CD4-positive, alpha-beta T cell treated with Interleukin-15 for 4 hours (primary cell): ENCODE measurements at places on chromosomes 12 and 14.

GRCh38 chr14:63413009-63413408 lies 94.3 kb upstream of the GPHB5 start:
- no peak for DNase-seq

- DNase-seq: no peak
These were observed 8.7 kb downstream of the ASPG start for GRCh38 chr14:104094056-104094708.

DNA sequence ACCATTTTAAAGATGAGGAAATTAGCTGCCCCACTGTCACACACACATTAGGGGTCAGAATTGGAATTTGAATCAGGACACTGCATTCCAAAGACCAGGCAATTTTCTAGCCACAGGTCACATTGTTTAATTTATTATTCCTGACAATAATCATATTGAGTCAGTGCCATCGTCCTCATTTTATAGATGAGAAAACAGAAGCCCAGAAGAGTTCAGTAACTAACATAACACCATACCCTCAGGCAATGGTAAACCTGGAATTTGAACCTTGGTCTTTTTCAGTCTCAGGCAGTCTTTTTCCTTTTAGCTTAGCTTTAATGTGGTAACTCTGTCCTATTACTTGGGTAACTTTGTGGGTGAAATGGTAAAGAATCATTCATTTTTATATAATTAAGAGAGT lies 330.3 kb upstream of the SYT1 start:
- no peak for DNase-seq

- no peak for DNase-seq
These were observed 3.3 kb upstream of the NAA25 start for GRCh38 chr12:112111931-112112330.

DNA sequence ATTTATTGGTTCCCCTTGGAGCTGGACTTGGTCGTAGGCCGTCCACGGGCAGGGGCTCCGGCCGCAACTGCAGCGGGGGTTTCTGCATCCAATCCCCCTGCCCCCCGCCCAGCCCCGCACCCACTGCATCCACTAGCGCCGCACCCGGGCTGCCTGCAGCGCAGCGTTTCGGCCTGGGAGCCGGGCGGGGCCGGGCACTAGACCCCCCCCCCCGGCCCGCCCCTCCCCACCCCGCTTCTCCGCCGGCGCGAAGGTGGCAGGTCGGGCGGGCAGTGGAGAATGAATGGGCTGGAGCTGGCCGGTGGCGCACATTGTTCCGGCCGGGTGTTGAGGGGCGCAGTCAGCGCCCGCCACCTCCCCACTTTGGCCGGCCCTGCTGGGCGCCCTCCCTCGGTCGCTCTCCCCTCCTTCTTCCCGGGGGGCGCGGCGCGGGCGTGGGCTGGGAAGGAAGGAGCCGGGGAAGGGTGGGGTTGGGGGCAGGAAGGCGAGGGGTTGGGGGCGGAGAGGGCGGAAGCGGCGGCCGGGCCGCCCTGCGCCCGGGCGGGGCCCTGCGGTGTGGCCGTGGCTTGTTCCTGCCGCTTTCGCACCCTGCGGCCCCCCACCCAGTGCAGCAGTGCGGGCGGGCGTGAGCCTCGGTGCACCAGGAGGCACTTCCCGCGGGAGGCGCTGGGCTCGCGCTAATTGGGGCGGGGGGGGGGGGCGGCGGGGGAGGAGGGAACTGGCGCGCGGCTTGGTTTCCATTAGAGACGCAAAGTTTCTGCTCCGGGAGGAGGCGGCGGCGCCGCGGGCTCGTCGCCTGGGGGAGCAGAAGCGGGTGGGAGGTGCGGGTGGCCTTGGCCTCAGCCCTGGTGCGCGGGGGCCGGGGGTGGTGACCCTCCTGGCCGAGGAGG lies 841 bp downstream of the CALM1 start:
- peak; percentile 68 for DNase-seq

GRCh38 chr14:68824517-68825347 lies 31.9 kb upstream of the ZFP36L1 start:
- DNase-seq: peak; percentile 32

- DNase-seq: no peak
These were observed 98.0 kb downstream of the SAMD4A start for GRCh38 chr14:54664961-54665360.
